ENCODE measurements at places on chromosomes 7 and 10.
A peak's percentile ranks its signal among the peaks of the same experiment; 100 is the strongest.

- no peak for DNase-seq
Measured at GRCh38 chr10:50336140-50336539, 84.8 kb upstream of the ASAH2 start.

- no peak for DNase-seq
Measured at GRCh38 chr10:11832042-11832441, 8.9 kb downstream of the PROSER2 start.

GRCh38 chr7:29401769-29402168 lies 161.9 kb upstream of the PRR15 start:
- DNase-seq = no peak

DNA sequence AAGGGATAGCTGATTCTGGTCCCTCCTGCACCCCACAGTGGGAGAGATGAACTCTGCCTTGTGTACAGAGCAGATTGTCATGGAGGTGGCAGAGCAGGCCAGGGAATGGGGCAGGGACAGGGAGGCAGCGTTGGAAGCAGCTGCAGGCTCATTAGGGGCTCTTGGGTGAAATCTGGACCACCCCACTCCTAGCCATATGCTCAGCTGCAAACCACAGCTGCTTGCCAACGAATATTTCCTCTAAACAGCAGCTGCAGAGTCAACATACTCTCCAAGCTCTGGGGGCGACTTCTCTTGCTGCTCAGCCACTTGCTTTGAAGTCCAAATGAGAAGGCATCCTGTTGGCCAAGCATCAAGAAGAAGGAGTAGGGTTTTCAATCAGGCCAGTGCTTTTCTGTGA lies 302.3 kb upstream of the AUTS2 start:
- no peak for DNase-seq

GRCh38 chr7:128041203-128041602 lies 10.0 kb upstream of the LRRC4 start:
- peak; percentile 77 for DNase-seq

- peak; percentile 28 for DNase-seq
Measured at GRCh38 chr10:107442035-107442505, 277.6 kb upstream of the SORCS1 start.

- peak; percentile 69 for DNase-seq
Measured at GRCh38 chr7:45203936-45204445, 46.4 kb downstream of the RAMP3 start.

GRCh38 chr7:63045575-63045974 lies 953.1 kb upstream of the ZNF722 start:
- DNase-seq = no peak

DNA sequence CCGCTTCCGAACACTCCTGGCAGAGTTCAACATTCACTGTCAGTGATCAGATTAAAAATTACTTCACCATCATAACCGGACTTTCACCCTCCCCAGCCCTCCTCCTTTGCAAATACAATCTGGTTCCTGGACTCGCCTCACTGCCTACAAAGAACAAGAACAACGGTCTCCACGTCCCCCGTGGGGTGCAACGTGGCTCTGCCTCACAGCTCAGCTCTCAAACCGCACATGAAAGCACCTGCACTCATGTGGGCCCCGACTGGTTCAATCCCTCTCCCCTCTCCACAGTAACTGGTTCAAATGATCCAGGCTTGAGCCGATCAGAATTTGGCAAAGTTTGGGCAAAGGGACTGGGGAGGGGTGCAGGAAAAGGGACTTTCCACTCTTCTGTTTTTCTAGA lies 21.0 kb downstream of the ASB13 start:
- DNase-seq = no peak

GRCh38 chr10:108055506-108055905 lies 891.0 kb upstream of the SORCS1 start:
- DNase-seq = no peak

DNA sequence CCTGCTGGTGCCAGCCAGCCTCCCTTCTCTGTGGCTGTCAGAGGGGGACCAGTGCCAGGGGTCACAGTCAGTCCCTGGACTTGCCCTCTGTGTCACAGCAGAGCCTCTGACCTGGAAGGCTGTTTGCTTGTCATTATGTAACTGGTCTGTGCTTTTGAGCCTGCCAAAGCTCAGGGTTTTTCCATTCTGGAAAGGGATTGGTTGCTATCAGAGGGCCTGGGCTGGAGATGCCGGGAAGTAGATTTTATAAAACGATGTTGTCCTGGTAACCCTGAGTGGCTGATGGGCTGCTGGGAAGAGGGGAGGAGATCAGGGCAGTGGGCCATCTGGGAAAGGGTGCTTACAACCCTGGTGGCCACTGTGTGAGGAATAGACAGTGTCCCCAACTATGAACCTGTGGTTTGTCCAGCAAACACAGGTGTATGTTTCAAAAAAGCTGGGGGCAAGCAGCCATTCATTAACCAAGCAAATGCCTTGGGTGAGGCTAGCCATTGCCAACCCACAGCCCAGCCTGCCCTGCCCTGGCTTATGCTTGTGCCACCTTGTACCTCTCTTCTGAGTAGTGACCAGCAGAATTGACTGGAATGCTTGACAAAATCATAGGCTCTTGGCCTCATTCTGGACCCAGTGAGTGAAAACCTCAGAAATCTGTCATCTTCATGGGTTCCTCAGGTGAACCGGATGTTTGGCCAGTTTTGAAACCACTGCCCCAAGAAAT lies 21.6 kb downstream of the SFTPD start:
- no peak for DNase-seq

DNA sequence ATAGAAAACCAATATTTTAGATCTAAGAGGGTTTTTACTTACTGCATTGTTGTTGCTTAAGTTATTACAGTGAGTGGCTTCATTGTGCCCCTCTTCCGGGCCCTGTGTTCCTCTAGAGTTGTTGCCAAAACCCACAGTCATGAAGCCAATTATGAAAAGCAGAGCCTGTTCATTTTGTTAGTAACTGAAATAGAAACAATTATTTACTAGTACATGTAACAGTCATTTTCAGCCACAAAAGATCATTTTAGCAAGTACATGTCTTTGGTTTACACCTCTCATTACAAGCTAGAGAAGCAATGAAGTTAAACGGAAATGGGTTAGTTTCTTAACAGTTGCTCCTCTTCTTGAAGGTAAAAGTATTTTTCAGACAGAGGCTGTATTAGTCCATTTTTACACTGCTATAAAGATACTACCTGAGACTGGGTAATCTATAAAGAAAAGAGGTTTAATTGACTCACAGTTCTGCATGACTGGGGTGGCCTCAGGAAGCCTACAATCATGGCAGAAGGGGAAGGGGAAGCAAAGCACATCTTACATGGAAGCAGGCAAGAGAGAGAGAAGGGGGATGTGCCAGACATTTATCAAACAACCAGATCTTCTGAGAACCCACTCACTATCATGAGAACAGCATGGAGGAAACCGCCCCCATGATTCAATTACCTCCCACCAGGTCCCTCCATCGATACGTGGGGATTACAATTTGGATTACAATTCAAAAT lies 380.5 kb downstream of the SFMBT2 start:
- no peak for DNase-seq

GRCh38 chr10:10307551-10307950 lies 710.1 kb upstream of the CELF2 start:
- DNase-seq = no peak

GRCh38 chr10:76301950-76302349 lies 870.5 kb downstream of the LRMDA start:
- peak; percentile 22 for DNase-seq

DNA sequence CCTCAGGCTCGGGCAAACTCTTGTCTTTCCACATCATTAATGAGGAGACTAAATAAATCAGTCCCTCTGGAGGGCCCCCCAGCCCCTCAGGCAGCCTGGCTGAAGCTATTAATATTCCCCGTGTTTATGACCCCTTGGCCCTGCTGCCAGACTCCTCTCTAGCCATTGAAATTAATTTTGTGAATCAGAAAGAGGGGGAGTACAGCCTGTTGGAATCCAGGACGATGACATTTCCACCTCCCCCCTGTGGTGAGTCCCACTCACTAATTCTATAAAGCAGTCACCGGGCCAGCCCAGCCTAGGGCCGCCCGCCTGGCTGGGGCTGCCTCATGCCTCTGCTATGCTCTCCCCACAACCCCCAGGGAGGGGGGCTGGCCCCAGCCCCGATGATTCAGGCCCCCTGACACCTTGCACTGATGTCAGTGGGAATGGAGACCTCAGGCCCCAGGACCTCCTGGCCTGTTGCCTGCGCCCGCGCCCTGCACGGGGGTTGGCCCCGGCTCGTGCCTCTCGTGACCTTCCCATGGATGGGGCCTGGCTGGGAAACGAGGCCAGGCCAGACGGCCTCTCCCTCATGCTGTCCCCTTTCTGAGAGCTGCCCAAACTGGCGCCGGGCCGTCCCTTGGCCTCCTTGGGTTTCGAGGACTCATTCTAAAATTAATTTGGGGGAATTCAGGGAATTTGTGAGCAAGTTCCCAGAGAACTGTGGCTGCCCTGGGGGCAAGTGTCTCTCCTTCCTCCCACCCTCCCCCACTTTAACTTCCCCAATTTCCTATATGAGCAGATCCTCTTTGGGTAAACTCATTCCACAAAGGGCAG lies 34.0 kb downstream of the TMEM270 start:
- peak; percentile 96 for DNase-seq

DNA sequence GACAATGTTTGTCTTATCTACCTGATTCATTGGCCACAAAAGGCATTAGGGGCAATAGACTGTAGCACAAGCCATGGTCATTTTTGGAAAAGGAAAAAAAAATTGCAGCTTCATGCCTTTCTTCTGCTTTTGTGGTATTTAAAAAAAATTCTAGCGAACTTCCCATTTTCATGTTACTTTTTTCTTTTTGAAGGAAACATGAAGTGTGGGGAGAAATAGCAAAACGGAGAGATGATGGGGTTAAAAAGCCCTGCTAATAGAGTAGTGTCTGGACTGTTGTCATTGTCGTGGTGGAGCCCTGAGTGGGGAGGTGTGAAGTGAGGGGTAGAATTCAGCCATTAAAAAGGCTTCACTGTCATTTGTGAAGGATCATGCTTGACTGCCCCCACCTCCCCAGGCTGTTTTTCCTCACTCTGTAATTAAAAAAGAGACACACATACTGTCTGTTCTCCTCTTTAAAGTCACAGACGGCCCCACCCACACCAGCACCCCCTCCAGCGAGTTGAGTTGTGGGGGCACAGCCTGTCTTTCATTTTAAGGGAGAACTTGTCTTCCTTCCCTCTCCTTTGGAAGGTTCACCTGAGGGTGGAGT lies 272.4 kb downstream of the CREB5 start:
- no peak for DNase-seq

DNA sequence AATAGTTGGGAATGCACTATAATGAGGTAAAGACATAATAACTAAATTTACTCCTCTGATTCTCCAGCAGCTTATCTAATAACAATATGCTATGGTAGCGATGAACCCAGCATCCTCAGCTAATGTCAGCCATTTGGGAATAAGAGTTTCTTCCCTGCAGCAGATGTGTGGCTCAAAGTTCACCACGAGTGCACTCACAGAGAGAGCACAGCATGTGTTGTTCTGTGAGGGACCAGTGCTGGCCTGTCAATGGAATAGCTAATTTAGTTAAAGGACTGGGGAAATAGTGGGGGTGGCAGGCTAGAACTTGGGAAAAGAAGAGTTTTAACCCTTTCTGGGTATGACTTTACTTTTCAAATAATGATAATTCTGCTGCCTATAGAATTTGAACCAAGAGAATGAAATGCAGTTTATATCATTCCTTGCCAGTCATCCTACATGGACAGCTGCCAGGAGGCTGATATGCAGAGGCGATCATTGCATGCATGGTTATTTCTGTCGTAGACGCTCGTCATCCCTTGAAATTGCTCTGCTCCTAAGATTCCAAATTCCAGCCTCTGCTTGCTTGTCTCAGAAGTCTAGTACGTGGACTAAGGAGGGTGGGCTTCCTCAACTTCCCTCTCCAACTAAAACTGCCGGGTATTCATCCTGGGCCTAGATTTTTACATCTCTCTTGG lies 355.6 kb downstream of the RNLS start:
- peak; percentile 86 for DNase-seq

GRCh38 chr10:70550459-70550858 lies 52.1 kb downstream of the PRF1 start:
- DNase-seq = no peak

GRCh38 chr7:137603043-137603442 lies 243.7 kb downstream of the DGKI start:
- no peak for DNase-seq

- no peak for DNase-seq
Measured at GRCh38 chr10:88309365-88309764, 273.8 kb downstream of the RNLS start.

DNA sequence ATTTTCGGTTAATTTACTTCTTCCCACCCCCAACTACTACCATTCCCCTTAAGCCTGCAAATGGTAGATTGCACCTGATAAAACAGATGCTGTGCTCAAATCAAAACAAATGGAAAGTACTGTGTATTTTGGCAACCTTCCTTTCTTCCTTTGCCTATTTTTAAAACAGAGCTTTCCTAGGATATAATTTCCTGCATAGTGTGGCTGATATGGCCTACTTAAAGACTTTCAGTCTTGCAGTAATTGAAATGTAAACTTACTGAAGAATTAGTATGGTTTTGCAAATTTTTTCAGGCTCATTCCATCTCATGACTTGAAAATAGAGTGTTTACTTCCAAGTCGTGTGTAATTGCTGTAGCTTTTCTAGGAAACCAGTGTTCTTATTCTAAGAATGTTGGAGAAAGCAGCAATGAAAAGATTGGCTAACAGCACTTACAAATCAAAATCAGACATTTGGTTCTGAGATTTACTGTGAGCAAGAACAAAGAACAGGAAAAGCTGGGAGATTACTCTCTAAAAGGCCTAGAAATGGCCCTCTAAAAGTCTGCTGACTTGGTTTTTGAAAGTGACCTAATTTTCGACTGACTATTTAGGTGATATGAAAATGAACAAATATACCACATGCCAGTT lies 52.0 kb downstream of the REEP3 start:
- DNase-seq = peak; percentile 76

DNA sequence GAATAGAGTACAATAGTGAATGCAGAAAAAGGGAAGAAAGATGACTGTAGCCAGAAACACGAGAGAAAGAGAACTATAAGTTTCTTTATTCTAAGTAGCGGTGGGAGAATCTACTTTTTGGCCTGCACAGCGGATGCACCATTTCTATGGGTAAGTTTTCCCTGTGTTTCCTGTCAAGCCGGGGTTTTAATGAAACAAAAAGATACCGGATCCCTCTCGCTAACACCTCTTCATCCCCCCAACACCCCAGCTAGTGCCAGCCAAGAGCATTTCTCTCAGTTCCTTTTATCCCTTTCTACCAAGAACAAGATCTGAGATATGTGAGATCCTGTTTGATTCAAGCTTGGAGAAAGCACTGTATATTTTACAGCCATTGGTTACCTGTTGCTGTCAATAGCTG lies 14.7 kb downstream of the PTPRZ1 start:
- DNase-seq = no peak

- DNase-seq = peak; percentile 95
Measured at GRCh38 chr10:3452173-3452626, 279.6 kb upstream of the PITRM1 start.
